ENCODE measurements at places on chromosomes 12 and 14. TPM values are rescaled to one million over a fixed set of nuclear protein-coding genes. Genes with fewer than 3 reads are reported as not detected.

The GLI1 gene
- total RNA-seq, result 7.7 TPM

The FOXM1 gene
- 97.8 TPM for total RNA-seq

The G2E3 gene
- total RNA-seq, result 19.6 TPM

The PLCZ1 gene
- total RNA-seq, result not detected

The GPR33 gene
- not detected for total RNA-seq

The RABGGTA gene
- 18.4 TPM for total RNA-seq

All from A549 treated with RU486 at 1 μM for 4 hours (cell line).